ENCODE measurements at places on chromosomes 3 and 15. TPM values are rescaled to one million over a fixed set of nuclear protein-coding genes. Genes with fewer than 3 reads are reported as not detected.

DNA sequence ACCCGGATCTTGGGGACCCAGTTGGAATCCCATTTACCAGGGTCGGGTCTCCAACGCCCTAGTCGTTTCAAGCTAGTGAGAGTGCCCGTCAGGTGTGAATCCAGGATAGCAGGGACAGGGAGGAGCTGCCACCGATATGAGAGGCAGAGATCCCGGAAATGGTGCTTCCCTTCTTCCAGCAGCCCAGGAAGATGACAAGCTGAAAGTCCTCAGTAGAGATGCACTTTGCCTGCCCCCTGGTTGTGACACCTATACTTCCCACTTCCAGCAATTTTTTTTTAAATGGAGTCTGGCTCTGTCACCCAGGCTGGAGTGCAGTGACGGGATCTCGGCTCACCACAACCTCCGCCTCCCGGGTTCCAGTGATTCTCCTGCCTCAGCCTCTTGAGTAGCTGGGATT lies 503.0 kb downstream of the NTRK3 start:
- H3K36me3 ChIP-seq: no peaks in the 10 kb centered on the region
- H3K4me3 ChIP-seq: no peak overlapping the region
- DNase-seq: no peak
- no peaks in the 10 kb centered on the region for H3K4me1 ChIP-seq
- H3K27me3 ChIP-seq: no peaks in the 10 kb centered on the region

- no peak overlapping the region for H3K4me3 ChIP-seq
- no peaks in the 10 kb centered on the region for H3K4me1 ChIP-seq
- no peaks in the 10 kb centered on the region for H3K36me3 ChIP-seq
- no peak for DNase-seq
Measured at GRCh38 chr15:59779110-59779509, 90.0 kb upstream of the BNIP2 start.

PRSS50 gene
- 1.1 TPM for total RNA-seq

FMN1 gene
- total RNA-seq: 0.70 TPM

- no peak overlapping the region for H3K27ac ChIP-seq
- peaks cover 18% of the 10 kb centered on the region for H3K27me3 ChIP-seq
- peaks cover 4% of the 10 kb centered on the region for H3K4me1 ChIP-seq
Measured at GRCh38 chr3:122993124-122993978, 34.2 kb downstream of the SEMA5B start.

GRCh38 chr15:93716615-93717231 lies 514.6 kb upstream of the MCTP2 start:
- no peaks in the 10 kb centered on the region for H3K27me3 ChIP-seq
- no peak for DNase-seq
- H3K4me1 ChIP-seq: no peaks in the 10 kb centered on the region
- no peak overlapping the region for H3K4me3 ChIP-seq
- H3K36me3 ChIP-seq: no peaks in the 10 kb centered on the region
- no peak overlapping the region for H3K27ac ChIP-seq

DNA sequence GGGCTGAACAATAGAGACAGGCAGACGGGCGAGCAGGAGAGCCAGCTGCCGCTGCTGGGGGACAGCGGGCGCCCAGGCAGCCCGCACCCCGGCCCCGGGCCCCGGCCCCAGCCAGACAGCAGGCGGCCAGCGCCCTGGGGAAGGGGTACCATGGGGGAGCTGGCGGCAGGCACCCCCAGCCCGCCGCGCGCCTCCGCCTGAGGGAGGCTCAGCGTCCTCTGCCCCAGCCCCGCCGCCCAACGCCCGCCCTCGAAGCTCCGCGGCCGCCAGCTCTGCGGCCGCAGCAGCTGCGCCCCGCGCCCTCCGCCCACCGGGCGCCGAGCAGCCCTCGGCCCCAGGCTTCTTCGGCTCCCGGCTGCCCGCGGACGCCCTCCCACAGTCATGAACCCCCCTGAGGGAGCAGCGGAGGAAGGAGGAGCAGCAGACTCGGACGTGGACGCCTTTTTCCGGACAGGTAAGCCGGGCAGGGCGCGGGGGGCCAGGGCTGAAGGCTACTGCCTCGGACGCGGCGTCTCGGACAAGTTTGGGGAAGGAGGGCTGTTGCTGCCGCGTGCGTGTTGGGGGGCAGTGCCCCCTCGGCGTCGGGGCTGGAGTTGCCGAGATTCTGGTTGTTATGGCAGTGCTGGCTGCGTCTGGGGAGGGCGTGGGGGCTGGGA lies 41.6 kb upstream of the ROPN1 start:
- H3K4me3 ChIP-seq: peak within 1 kb of the TSS; percentile 95
- no peaks in the 10 kb centered on the region for H3K4me1 ChIP-seq
- H3K27ac ChIP-seq: peak within 1 kb of the TSS; percentile 90
- peaks cover 12% of the 10 kb centered on the region for H3K27me3 ChIP-seq
- peak; percentile 56 for DNase-seq
- no peaks in the 10 kb centered on the region for H3K36me3 ChIP-seq

DNA sequence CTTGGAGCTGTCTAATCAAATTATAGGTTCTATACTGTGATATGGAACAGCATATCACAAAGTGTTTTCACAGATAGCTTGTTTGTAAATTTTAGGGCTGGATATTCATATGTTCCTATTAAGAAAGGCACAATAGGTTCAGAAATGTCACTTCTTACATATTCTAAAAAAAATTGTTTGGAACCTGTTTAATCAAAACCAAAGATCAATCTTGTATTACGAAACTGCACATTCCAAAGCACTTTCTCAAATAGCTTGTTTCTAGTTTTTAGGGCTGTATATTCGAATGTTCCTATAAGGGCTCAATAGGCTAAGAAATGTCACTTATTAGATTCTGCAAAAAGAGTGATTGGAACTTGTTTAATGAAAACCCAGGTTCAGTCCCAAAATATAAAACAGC lies 67.4 kb upstream of the OSBPL11 start:
- H3K36me3 ChIP-seq: no peaks in the 10 kb centered on the region
- no peak overlapping the region for H3K27ac ChIP-seq
- no peaks in the 10 kb centered on the region for H3K27me3 ChIP-seq
- DNase-seq: no peak
- no peak overlapping the region for H3K4me3 ChIP-seq

C3orf85 gene
- total RNA-seq: 33.4 TPM
